NCI-H2081 (cell line): ENCODE measurements at places on chromosomes 1 and 21.

- DNase-seq = no peak
Observed at GRCh38 chr1:208250613-208251012, 6.4 kb upstream of the PLXNA2 start.

GRCh38 chr21:41831866-41832595 is 47.1 kb downstream of the PRDM15 start:
- DNase-seq = no peak

GRCh38 chr1:36511804-36512798 is 29.4 kb upstream of the CSF3R start:
- no peak for DNase-seq

- DNase-seq = no peak
Observed at GRCh38 chr1:164796916-164797315, 237.9 kb downstream of the PBX1 start.

DNA sequence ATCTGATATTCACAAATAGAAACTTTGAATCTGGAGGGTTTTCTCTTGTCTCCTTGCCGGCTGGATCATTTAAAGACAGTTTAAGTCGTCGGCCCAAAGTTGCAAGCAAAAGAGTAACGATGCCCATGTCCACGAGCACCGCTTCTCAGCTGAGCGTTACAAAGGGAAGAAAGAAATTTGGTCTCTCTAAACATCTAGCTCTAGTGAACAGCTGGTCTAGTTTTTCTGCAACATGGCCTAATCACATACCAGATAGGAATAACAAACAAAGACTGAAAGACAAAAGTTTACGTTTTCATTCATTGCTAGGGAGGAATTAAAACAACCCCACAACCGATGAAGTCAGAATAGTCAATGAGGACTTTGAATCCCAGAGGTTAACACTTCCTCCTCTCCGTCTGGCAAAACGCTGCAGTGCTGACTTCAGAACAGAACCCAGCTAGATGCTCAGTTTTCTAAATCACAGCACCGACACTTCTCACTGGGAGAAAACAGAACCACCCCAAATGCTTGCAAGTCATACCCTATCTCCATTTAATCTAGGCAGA is 69.4 kb downstream of the NTPCR start:
- DNase-seq = no peak

- peak; percentile 17 for DNase-seq
Observed at GRCh38 chr1:146032631-146033219, 11.2 kb upstream of the HJV start.

GRCh38 chr1:30008372-30008997 is 714.9 kb downstream of the MATN1 start:
- DNase-seq = no peak

GRCh38 chr1:67815303-67816094 is 17.8 kb downstream of the GNG12 start:
- no peak for DNase-seq

DNA sequence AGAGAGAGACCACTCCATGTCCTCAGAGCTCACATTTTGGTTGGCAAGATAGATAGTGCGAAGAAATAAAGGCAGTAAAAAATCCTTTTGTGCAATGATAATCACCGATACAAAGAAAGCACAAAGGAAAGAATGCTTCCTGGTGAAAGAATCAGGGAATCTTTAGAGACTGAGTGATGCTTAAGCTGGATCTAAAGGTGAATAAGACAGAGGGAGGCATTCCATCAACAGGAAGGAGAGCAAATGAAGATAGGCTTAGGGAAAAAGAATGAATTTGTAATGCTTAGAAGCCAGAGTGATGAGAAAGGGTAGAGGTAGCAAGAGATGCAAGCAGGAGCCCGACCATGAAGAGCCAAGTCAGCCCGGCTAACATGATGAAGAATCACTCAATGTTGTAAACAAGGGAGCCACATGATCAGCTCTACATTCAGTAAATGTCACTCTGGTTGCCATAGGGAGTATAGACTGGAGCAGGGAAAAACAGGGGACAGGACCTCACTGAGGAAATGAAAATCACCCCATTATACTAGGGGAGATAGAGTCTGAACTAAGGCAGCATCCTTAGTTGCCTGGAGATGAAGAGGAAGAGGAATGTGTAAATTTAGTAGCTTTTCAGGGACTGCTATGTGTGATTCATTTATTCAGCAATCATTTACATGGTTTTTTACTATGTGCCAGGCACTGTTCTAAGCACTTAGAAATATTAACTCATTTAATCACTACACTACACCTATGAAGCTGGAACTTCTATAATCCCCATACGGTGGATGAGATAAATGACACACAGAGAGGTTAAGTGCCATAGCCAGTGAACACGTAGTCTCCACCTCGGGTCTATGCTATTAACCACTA is 402.6 kb upstream of the NFIA start:
- no peak for DNase-seq

GRCh38 chr21:32712043-32712442 is 15.8 kb downstream of the SYNJ1 start:
- no peak for DNase-seq

GRCh38 chr1:241684108-241684507 is 32.0 kb downstream of the WDR64 start:
- no peak for DNase-seq

DNA sequence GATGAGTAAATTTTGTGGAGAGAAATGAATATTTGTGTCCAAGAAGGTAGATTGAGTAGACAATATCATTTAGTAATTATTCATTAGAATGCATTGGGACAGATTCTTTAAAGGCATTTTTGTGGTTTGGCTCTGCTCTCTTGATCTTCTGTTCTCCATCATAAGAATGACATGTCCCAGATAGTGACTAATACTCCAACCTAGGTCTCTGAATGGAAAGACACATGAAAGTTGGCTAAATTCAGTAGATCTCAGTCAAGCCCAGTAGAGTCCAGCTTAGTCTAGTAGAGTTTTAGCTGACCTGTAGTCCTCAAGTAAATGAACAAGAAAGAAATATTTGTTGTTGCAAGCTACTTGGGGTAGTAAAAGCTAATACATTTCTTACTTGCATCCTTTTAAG is 61.8 kb upstream of the DNAH14 start:
- no peak for DNase-seq
